Kidney (tissue), 22 donors: ENCODE measurements at places on chromosomes 16 and 17. TPM values are rescaled to one million over a fixed set of nuclear protein-coding genes. Genes with fewer than 3 reads are reported as not detected.

The KRTAP4-3 gene
- not detected for polyA plus RNA-seq

The NAGPA gene
- 14.5 TPM for polyA plus RNA-seq

The SLC7A5 gene
- 17.0 TPM for polyA plus RNA-seq

The INCA1 gene
- 1.6 TPM for polyA plus RNA-seq

The RHBDL3 gene
- polyA plus RNA-seq: 0.11 TPM

The TRAF4 gene
- polyA plus RNA-seq: 53.4 TPM

The PRRT2 gene
- 0.88 TPM for polyA plus RNA-seq

The ANKS3 gene
- polyA plus RNA-seq: 20.7 TPM

The CYBC1 gene
- 38.2 TPM for polyA plus RNA-seq

The GAN gene
- 0.60 TPM for polyA plus RNA-seq

The GPRC5B gene
- 66.3 TPM for polyA plus RNA-seq

The CIBAR2 gene
- not detected for polyA plus RNA-seq

The TP53TG3F gene
- not detected for polyA plus RNA-seq

The TIMP2 gene
- polyA plus RNA-seq: 72.1 TPM

The LUC7L3 gene
- 74.3 TPM for polyA plus RNA-seq

The KRTAP4-2 gene
- polyA plus RNA-seq: not detected

The MEIOC gene
- 0.26 TPM for polyA plus RNA-seq

The CCDC144A gene
- polyA plus RNA-seq: 0.52 TPM

The CD300LG gene
- 3.1 TPM for polyA plus RNA-seq

The TBC1D3B gene
- 1.3 TPM for polyA plus RNA-seq

The EPN3 gene
- polyA plus RNA-seq: 28.7 TPM

The OR1F1 gene
- not detected for polyA plus RNA-seq

The SLC5A2 gene
- 208 TPM for polyA plus RNA-seq

The KRTAP2-1 gene
- polyA plus RNA-seq: not detected

The PABPN1L gene
- not detected for polyA plus RNA-seq

The ALDOA gene
- 1,506 TPM for polyA plus RNA-seq

The ZNF747 gene
- 10.1 TPM for polyA plus RNA-seq

The CRHR1 gene
- not detected for polyA plus RNA-seq

The GAST gene
- polyA plus RNA-seq: not detected

The MPV17L gene
- polyA plus RNA-seq: 4.8 TPM

The CCL4 gene
- polyA plus RNA-seq: 3.9 TPM

The CDC42EP4 gene
- 26.2 TPM for polyA plus RNA-seq

The PPY gene
- not detected for polyA plus RNA-seq

The CES3 gene
- polyA plus RNA-seq: 7.8 TPM

The ITPRIPL2 gene
- polyA plus RNA-seq: 6.7 TPM

The CDT1 gene
- 0.56 TPM for polyA plus RNA-seq

The RNU2-1 gene
- polyA plus RNA-seq: not detected

The NPIPB8 gene
- polyA plus RNA-seq: not detected

The CCL17 gene
- not detected for polyA plus RNA-seq

The MILR1 gene
- 2.2 TPM for polyA plus RNA-seq

The LRRC59 gene
- 37.0 TPM for polyA plus RNA-seq

The TEDC2 gene
- polyA plus RNA-seq: 1.7 TPM

The METRNL gene
- polyA plus RNA-seq: 107 TPM

The SLC2A4 gene
- polyA plus RNA-seq: 2.8 TPM

The CDH5 gene
- 13.9 TPM for polyA plus RNA-seq
